ENCODE measurements at places on chromosomes 1 and 21. TPM values are rescaled to one million over a fixed set of nuclear protein-coding genes. Genes with fewer than 3 reads are reported as not detected.

DNA sequence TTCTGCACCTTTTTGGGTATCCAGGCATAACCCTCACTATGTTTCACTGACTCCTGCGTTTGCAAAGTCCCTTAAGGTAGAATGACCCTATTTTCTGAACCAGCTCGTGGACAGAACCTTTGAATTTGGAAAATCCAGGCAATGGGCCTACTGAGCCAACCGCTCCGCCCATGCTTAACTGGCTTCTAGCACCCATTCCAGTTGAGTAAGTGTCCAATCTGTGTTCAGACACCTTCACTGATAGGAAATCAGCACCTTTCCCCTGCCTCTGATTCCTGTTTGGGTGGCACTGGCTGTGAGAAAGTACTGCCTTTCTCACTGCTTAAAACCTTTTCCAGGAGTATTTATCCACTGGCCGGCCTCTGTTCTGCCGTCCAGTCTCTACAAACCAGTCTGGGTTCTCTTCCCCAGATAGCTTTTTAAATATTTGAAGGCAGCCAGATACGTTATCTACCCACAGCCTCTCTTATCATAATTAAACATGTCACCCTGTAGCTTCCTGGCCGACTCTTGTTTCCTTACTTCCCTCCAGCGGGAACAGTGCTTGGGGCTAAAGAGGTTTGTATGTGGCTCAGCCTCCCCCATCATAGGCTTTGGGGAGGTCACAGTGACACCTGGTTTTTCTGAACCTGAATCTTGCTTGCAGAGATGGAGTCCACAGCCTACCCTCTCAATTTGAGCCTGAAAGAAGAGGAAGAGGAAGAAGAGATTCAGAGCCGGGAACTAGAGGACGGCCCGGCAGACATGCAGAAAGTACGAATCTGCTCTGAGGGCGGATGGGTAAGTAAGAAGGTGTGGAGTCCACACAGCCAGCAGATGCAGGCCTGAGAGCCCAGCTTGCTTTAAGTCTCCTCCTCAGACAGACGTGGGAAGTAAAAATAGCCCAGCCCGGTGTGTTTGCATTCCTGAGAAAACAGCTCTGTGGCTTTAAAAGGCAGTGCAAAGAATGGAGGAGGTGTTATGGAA, 1.3 kb downstream of the POGK start:
- peaks cover 48% of the 10 kb centered on the region for H3K36me3 ChIP-seq
- H3K4me3 ChIP-seq: peak overlapping the region; percentile 55
- H3K27ac ChIP-seq: no peak overlapping the region
- H3K27me3 ChIP-seq: no peaks in the 10 kb centered on the region

- H3K27ac ChIP-seq: no peak overlapping the region
- H3K4me1 ChIP-seq: no peaks in the 10 kb centered on the region
- no peaks in the 10 kb centered on the region for H3K36me3 ChIP-seq
- H3K4me3 ChIP-seq: no peak overlapping the region
- DNase-seq: no peak
Measured at GRCh38 chr1:20469406-20470076, 16.5 kb downstream of the CAMK2N1 start.

- no peak for DNase-seq
- no peaks in the 10 kb centered on the region for H3K4me1 ChIP-seq
- H3K27me3 ChIP-seq: 0 out of 2 replicates have a peak, but pooled peaks cover 1% of the 10 kb centered on the region
- no peaks in the 10 kb centered on the region for H3K36me3 ChIP-seq
- no peak overlapping the region for H3K27ac ChIP-seq
Measured at GRCh38 chr1:92016720-92017316, 13.0 kb upstream of the EPHX4 start.

GRCh38 chr1:162605225-162605927, 26.9 kb upstream of the DDR2 start:
- DNase-seq: no peak
- H3K36me3 ChIP-seq: peaks cover 39% of the 10 kb centered on the region
- H3K27ac ChIP-seq: peak overlapping the region; percentile 45
- no peaks in the 10 kb centered on the region for H3K27me3 ChIP-seq
- H3K4me1 ChIP-seq: peaks cover 30% of the 10 kb centered on the region

Gene ERICH3
- total RNA-seq: not detected

Gene GREM2
- not detected for total RNA-seq

Gene CLIC6
- total RNA-seq: not detected

- H3K27me3 ChIP-seq: no peaks in the 10 kb centered on the region
- H3K36me3 ChIP-seq: no peaks in the 10 kb centered on the region
- no peak overlapping the region for H3K27ac ChIP-seq
- no peak overlapping the region for H3K4me3 ChIP-seq
Measured at GRCh38 chr1:71240656-71241055, 159.8 kb upstream of the ZRANB2 start.

DNA sequence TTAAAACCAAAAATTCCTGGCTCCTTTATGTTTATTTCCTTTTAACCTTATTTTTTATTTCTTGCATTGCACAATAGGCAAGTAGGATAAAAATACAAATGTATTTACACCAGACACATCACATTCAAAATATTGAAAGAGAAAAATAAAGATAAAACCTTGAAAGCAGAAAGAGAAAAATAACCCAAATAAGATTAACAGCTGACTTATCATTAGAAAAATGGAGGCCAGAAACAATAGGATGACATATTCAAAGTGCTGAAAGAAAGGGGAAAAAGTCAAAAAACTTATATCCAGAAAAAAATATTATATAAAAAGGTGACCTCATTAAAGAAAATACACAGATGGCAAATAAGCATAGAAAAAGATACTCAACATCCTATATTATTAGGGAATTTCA, 459.4 kb downstream of the NUF2 start:
- H3K36me3 ChIP-seq: no peaks in the 10 kb centered on the region
- H3K27ac ChIP-seq: no peak overlapping the region
- no peak for DNase-seq
- no peak overlapping the region for H3K4me3 ChIP-seq
- no peaks in the 10 kb centered on the region for H3K27me3 ChIP-seq

DNA sequence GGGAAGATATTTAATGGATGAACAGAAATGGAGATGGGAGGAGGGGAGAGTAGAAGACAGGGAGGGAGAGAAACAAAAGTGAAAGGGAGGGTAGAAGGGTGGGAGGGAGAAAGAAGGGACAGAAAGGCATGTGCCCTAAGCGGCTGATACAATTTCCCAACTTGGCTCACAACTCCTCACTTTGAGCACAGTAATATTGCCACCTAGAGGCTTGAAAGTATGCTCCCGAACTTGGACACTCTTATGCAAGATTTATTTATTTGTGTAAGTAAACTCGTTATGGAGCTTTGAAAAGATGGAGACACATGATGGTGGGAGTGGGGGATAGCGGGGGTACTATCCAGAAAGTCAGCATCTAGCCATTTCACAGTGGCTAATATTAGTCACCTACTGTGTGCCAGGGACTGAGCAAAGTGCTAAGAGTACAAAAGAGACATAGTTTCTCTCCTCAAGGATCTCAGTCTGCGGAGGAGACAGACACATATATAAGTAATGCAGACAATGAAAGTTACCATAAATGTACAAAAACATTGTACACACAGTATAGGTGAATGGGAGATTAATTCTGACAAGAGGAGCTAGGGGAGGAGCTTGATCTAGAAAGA, 189.7 kb downstream of the SEC16B start:
- no peaks in the 10 kb centered on the region for H3K36me3 ChIP-seq
- no peaks in the 10 kb centered on the region for H3K27me3 ChIP-seq
- H3K4me1 ChIP-seq: no peaks in the 10 kb centered on the region

Gene MMP23B
- total RNA-seq: 0.79 TPM

DNA sequence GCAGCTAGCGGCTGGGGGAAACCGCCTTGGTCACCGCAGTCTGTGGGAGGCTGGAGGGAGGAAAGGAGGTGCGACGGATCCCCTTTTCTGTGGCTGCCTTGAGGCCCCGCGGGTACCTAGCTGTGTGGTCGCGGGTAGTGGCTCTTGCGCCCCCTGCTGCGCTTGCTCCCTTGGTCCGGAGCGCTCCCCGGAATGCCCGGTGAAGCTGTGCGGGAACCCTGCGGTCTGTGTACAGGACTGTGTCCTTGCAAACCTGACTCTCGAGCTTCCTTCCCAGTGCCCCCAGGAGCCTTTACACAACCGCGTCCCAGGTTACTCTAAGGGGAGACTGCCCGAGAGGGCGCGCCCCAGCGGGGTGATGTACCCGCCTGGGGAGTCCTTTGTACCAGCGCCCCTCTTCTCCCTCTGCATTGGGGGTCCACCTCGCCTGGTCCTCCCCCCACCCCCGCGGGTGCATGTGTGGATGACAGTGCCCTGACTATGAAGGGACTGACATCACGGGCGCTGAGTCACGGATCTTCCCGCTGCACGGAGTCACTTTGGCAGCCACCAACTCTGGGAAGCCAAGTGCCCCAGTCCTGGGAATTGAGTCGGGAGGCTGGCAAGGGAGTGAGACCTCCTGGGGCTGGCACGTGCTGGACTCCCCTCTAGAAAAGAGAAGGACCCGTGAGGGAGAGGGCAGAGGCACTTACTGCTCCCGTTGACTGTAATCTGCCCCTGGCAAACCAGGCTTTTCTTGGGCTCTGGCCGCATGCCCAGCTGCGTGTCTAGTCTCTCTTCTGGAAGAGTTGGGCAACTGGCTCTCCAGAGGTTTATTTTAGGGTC, 816 bp downstream of the IL6R start:
- H3K36me3 ChIP-seq: no peaks in the 10 kb centered on the region
- peaks cover 38% of the 10 kb centered on the region for H3K4me1 ChIP-seq
- peak; percentile 83 for DNase-seq

DNA sequence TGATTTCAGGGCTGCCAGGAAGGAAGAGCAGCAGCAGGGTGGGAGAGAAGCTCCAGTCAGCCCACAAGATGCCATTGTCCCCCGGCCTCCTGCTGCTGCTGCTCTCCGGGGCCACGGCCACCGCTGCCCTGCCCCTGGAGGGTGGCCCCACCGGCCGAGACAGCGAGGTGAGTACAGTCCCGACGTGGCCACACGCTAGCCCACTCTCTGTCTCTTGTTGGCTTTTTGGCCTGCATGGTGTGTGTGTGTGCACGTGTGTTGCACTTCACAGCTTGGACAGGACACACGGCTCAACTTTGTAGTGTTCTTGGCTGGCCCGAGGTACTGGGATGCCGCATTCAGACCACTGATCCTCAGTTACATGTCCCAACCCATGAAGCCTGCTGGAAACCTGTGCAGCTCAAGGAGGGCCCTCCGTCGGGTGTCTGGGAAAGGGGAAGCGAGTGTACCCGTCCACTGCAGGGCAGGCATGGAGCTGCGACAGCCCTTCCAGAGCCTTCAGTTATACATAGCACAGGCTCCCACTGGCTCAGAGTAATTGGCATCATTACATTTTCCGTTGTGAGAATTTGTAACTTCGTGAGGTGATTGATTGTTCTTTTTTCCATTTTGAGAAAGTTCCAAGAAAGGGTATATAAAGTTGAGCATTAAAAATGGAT, 454 bp downstream of the CORT start:
- no peak overlapping the region for H3K27ac ChIP-seq
- H3K4me3 ChIP-seq: no peak overlapping the region
- no peaks in the 10 kb centered on the region for H3K36me3 ChIP-seq
- H3K4me1 ChIP-seq: peaks cover 11% of the 10 kb centered on the region
- no peaks in the 10 kb centered on the region for H3K27me3 ChIP-seq

- no peaks in the 10 kb centered on the region for H3K36me3 ChIP-seq
- H3K4me1 ChIP-seq: peaks cover 24% of the 10 kb centered on the region
- DNase-seq: no peak
- no peaks in the 10 kb centered on the region for H3K27me3 ChIP-seq
- H3K27ac ChIP-seq: no peak overlapping the region
- no peak overlapping the region for H3K4me3 ChIP-seq
Measured at GRCh38 chr1:169724168-169724567, 9.7 kb downstream of the SELE start.

DNA sequence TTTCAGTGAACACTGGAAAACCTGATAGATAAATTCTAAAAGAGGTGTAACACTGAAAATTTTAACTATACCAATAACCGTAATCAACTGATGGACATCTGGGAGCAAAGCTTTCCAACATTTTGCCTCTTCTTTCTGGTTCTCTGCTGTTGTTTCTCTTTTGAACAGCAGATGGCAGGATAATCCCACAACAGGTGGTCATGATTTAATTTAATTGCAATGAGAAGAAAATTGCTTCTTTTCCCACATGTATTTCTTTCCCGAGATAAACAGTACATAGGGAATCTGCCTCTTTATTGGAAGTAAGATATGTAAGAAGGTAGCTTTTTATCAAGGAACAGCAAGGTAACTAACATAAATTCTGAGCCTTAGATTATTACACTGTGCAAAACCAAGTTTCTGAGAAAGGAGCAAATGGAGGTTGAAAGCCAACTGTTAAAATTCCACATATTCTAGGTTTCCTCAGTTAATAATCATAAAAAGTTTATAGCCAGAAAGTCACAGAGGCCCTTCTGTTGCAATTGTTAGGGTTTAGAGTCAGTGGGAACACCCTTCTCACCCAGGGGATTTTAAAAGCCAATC, 72.9 kb downstream of the RPS6KA1 start:
- H3K4me1 ChIP-seq: no peaks in the 10 kb centered on the region
- no peak for DNase-seq
- no peak overlapping the region for H3K4me3 ChIP-seq
- H3K27ac ChIP-seq: no peak overlapping the region
- no peaks in the 10 kb centered on the region for H3K36me3 ChIP-seq
- no peaks in the 10 kb centered on the region for H3K27me3 ChIP-seq

DNA sequence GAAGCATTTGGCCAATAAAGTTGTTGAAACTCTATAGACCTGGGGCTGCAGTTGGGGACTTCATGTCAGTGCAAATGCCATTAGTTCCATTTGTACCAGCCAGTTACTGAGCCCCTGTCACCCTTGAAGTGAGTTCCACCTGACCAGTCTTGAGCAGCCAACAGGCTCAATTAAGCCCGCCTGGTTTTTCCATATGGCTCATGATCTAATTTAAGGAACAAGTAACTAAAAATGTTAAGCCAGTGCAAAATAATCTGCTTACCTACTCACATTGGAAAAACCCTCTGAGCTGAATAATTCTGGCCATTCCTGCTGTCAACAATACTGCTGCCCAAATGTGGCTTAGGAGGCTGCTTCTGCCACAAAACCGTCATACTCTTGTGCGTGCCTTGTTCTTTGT, 21.6 kb downstream of the NSUN4 start:
- no peak for DNase-seq
- peaks cover 70% of the 10 kb centered on the region for H3K36me3 ChIP-seq
- no peaks in the 10 kb centered on the region for H3K4me1 ChIP-seq
- no peaks in the 10 kb centered on the region for H3K27me3 ChIP-seq
- H3K4me3 ChIP-seq: no peak overlapping the region
- H3K27ac ChIP-seq: no peak overlapping the region

- no peak overlapping the region for H3K27ac ChIP-seq
- no peaks in the 10 kb centered on the region for H3K27me3 ChIP-seq
- no peaks in the 10 kb centered on the region for H3K4me1 ChIP-seq
- no peaks in the 10 kb centered on the region for H3K36me3 ChIP-seq
Measured at GRCh38 chr1:214920337-214920736, 162.2 kb upstream of the KCNK2 start.

DNA sequence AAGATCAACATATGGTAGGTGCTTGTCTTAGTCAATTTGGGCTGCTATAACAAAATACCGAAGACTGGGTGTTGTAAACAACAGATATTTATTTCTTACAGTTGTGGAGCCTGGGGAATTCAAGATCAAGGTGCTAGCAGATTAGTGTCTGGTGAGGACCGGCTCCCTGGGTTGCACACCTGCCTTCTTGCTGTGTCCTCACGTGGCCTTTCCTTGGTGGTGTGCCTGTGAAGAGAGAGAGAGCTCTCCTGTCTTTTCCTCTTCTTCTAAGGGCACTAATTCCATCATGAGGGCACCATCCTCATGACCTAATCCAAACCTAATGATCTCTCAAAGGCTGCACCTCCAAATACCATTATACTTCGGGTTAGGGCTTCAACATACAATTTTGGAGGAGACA, 45.8 kb upstream of the ATF3 start:
- H3K36me3 ChIP-seq: no peaks in the 10 kb centered on the region
- no peak for DNase-seq
- H3K4me1 ChIP-seq: peaks cover 42% of the 10 kb centered on the region
- no peak overlapping the region for H3K4me3 ChIP-seq
